ENCODE measurements at places on chromosomes 11 and 22. TPM values are rescaled to one million over a fixed set of nuclear protein-coding genes. Genes with fewer than 3 reads are reported as not detected.

SLC22A12 gene
- not detected for total RNA-seq

GRCh38 chr11:19691815-19692500 lies 20.7 kb upstream of the NAV2 start:
- no peaks in the 10 kb centered on the region for H3K27me3 ChIP-seq
- peaks cover 5% of the 10 kb centered on the region for H3K4me1 ChIP-seq
- no peak for DNase-seq
- no peaks in the 10 kb centered on the region for H3K36me3 ChIP-seq
- no peak overlapping the region for H3K4me3 ChIP-seq

DNA sequence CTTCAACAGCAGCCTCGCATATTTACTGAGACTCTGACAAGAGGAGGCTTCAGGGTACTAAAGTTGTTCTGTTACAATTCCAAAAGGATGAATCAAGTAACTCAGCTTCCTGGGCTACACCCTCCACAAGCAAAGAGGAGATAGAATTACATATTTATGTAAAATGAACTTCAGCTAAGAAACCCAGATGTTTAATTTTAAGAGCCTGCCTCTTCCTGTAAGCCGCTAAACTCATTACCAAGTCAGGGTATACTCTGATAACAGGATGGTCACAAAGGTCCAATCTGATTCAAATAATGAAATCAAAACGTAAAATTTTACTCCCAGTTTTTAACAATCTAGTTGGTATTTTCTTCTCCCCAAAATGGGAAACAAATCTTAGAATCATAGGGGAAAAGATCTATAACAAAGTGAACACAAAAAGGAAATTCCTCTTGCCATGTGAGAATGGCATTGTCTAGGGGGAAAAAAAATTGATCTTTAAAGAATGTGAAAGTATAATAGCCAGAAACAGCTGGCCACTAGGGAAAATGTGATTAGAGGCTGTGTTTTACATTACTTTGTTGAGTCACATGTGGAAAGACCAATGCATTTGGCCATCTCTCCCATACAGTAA lies 30.9 kb downstream of the CHEK2 start:
- H3K27me3 ChIP-seq: no peaks in the 10 kb centered on the region
- no peaks in the 10 kb centered on the region for H3K36me3 ChIP-seq
- H3K4me1 ChIP-seq: no peaks in the 10 kb centered on the region
- no peak overlapping the region for H3K4me3 ChIP-seq
- DNase-seq: no peak

- H3K27me3 ChIP-seq: peaks cover 8% of the 10 kb centered on the region
- DNase-seq: no peak
- peaks cover 8% of the 10 kb centered on the region for H3K4me1 ChIP-seq
- no peak overlapping the region for H3K27ac ChIP-seq
Observed at GRCh38 chr22:27443306-27443705, 358.2 kb downstream of the MN1 start.

DNA sequence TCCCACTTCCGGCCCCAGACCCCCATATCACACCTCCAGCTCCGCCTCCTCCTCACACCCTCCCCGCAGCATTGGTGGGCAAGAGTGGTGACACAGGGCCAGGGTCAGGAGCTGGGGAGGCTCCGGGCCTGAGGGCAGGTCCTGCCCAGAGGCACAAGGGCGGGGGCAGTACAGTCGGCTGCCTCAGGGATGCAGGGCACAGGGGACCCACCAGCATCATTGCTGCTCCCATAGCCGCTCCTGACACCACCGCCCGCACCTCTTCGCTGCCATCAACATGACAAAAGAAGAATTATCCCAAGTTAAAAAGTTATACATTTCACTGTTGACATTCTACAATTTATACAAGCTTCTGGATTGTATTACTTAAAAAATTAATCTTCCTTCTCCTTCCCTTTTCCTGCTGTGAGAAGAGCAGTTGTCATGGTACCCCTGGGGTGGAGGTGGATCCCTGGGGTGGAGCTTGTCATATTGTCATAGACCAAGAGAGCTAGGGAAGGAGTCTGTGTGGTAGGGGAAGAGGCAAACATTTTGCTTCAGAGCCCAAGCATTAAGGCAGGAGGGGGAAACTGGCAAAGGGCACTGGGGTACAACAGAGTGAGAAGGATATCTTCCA lies 4.1 kb downstream of the SBF2 start:
- H3K27ac ChIP-seq: no peak overlapping the region
- H3K27me3 ChIP-seq: no peaks in the 10 kb centered on the region
- no peaks in the 10 kb centered on the region for H3K36me3 ChIP-seq
- peaks cover 40% of the 10 kb centered on the region for H3K4me1 ChIP-seq
- H3K4me3 ChIP-seq: no peak overlapping the region

DEPDC5 gene
- total RNA-seq: 14.4 TPM

- H3K4me1 ChIP-seq: peaks cover 13% of the 10 kb centered on the region
- no peak overlapping the region for H3K27ac ChIP-seq
- no peak overlapping the region for H3K4me3 ChIP-seq
- H3K27me3 ChIP-seq: no peaks in the 10 kb centered on the region
- no peak for DNase-seq
Observed at GRCh38 chr11:67158221-67158620, 39.2 kb downstream of the KDM2A start.

GRCh38 chr22:22386602-22387385 lies 121.7 kb downstream of the ZNF280B start:
- H3K4me3 ChIP-seq: no peak overlapping the region
- peaks cover 41% of the 10 kb centered on the region for H3K27me3 ChIP-seq
- DNase-seq: no peak
- no peaks in the 10 kb centered on the region for H3K4me1 ChIP-seq

PNPLA5 gene
- total RNA-seq: 5.5 TPM

ANGPTL5 gene
- 2.3 TPM for total RNA-seq

DNA sequence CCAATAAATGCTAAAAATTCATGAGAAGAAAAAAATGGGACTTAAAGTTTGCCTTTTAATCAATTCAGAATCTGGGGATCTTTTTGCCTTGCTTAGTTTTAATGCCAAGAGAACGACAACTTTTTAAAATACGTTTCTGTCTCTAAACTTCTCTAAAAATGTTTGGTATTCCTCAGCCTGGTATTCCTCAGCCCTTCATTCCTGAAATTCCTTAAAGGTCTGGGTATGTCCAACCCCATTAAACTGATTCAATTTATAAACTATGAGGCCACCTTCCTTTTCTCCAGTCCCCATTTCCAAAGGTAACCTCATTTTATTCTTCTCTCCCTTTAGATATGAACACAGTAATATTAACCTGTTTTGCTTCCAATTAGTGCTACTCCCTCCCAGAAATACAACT lies 16.6 kb downstream of the POLA2 start:
- no peak overlapping the region for H3K4me3 ChIP-seq
- H3K4me1 ChIP-seq: peaks cover 2% of the 10 kb centered on the region
- peaks cover 47% of the 10 kb centered on the region for H3K36me3 ChIP-seq

OR52D1 gene
- total RNA-seq: not detected

DNA sequence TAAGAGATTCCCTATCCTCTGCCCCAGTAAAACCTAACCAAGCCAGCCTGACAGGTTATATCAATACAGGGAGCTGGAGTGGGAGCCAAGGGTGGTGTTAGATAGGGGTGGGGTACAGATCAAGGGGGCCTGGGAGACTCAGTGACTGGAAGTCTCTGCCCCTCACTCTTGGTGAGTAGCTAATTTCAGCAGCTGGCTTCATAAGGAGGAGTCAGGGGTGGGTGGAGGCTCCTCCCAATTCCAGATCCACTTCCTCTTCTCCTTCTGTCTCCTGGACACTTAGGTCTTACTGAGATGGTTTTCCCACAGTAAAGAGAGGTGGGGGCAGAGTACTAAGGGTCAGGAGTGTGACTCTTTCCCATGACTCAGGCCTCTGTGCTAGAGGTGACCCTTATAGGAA lies 1.1 kb upstream of the VSIG2 start:
- DNase-seq: no peak
- H3K27ac ChIP-seq: no peak overlapping the region
- H3K4me1 ChIP-seq: peaks cover 18% of the 10 kb centered on the region
- no peak overlapping the region for H3K4me3 ChIP-seq

Measured in suprapubic skin (tissue), 4 donors.